ENCODE measurements at places on chromosomes 2 and 18.

GRCh38 chr2:118325321-118325955, 237.2 kb downstream of the INSIG2 start:
- DNase-seq: no peak

- no peak for DNase-seq
Measured at GRCh38 chr2:212777020-212777491, 238.5 kb upstream of the ERBB4 start.

GRCh38 chr2:222418739-222419138, 5.6 kb upstream of the SGPP2 start:
- DNase-seq: no peak

DNA sequence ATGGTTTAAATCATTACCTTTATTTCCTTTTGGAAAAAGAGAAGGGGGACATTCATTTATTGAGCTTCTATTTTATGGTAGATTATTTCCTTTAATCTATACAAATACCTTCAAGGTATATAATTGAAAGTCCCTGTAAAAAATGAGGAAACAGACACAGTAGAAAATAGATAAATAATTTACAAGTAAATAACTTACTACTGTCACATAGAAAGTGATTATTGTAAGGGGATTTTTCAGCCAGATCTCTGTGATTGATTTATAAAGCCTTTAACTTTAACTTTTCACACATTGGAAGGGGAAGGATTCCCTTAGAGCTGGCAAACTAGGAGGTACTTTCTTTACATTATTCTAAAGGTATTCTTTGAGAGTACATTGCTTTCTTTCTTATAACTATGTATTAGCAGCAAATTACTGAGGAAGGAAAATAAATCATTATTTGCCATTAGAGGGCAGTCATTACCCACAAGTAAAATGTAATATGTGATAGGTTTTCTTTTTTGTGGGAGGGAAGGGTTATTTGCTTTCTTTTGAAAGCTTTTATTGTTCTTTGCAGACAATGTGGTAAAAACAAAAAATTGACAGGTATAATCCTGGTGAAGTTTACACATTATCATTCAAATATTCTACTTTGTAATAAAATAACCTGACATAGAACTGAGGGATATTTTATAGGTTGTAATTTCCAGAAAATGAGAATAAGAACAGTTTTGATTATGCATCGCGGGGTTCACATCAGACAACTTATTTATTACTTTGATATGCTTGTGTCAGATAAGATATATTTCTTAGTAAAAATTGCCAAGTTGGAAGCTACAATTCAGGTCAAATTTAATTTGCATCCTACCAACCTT, 24.8 kb upstream of the RPE start:
- no peak for DNase-seq

- DNase-seq: no peak
Measured at GRCh38 chr2:233650981-233651380, 14.7 kb downstream of the UGT1A10 start.

DNA sequence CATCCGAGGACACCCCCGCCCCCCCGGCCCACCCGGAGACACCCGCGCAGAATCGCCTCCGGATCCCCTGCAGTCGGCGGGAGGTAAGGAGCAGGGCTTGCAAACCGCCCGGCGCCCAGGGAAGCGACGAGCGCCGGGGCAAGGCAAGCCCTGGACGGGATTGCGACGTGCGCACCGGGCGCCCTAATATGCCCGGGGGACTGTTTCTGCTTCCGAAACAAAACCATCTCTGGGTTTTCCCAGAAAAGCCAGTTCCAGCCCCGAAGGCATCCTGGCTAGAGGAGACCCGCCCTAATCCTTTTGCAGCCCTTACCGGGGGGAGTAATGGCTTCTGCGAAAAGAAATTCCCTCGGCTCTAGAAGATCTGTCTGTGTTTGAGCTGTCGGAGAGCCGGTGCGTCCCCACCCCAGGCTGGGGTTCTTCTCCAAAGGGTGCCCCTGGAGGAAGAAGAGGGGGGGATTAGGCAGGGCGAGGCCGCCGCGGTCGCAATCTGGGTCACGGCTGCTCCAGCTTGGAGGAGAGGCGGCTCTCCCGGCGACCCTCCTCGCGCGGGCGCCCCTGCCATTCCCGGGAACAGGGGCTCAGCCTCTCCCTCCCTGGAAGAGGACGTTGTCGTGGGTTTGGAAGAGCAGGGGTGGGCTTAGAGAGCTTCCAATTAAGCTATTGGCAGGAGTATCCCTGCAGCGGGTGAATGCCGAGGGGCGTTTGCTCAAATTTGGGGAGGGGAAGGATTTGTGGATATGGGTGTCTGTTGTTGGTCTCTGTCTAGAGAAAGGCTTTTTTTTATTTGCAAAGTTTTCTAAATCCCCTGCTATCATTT, 521 bp downstream of the MYCN start:
- DNase-seq: no peak

GRCh38 chr2:219199470-219200211, 6.9 kb upstream of the ZFAND2B start:
- DNase-seq: no peak

- no peak for DNase-seq
Measured at GRCh38 chr2:98805412-98806171, 74.7 kb upstream of the MGAT4A start.

- no peak for DNase-seq
Measured at GRCh38 chr2:216838151-216838550, 21.7 kb downstream of the TNP1 start.

DNA sequence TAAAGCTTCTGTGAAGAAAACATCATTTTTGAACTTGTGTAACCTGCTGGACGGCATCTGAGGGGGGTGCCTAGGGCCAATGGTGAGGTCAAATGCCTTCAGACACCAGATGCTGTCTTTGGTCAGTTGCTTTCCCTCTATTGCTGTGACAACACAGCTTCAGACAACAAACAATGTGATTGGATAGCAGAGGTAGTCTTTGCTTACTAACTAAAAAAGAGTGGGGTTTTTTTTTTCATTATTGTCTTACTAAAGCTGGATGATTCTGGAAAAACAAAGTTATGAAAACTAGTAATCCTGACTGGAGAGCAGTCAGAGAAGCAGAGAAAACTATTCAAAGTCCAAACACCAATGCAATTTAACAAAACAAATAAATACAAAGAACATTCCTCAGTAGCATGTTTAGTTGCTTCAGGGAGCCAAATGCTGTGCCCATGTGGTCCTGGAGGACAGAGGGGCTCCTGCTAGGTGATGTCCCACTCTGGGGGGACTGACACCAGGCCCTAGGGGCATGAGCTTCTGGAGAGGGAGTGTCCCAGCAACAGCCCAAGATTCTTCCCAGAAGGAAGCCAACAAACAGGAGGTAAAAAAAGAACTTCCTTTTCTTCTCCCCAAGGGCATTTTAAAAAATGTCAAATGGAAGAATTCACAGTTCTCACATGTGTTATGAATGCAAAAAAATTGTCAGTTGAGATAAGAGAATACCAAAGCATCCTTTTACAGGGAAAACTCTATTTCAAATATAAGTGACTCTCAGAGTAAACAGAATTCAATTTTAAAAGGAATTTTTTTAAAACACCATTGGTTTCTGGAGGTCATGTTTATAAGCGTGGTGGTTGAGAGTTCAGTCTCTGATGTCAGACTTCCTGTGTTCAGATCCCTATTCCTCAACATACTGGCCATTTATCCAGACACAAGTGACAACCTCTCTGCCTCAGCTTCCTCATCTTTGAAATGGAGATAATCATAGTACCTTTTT, 181.1 kb upstream of the PGAP1 start:
- DNase-seq: no peak

- no peak for DNase-seq
Measured at GRCh38 chr2:61045999-61046398, 19.7 kb upstream of the SANBR start.

GRCh38 chr2:18762667-18763066, 173.3 kb upstream of the NT5C1B start:
- DNase-seq: no peak

- DNase-seq: no peak
Measured at GRCh38 chr2:71482055-71482454, 28.7 kb downstream of the DYSF start.

DNA sequence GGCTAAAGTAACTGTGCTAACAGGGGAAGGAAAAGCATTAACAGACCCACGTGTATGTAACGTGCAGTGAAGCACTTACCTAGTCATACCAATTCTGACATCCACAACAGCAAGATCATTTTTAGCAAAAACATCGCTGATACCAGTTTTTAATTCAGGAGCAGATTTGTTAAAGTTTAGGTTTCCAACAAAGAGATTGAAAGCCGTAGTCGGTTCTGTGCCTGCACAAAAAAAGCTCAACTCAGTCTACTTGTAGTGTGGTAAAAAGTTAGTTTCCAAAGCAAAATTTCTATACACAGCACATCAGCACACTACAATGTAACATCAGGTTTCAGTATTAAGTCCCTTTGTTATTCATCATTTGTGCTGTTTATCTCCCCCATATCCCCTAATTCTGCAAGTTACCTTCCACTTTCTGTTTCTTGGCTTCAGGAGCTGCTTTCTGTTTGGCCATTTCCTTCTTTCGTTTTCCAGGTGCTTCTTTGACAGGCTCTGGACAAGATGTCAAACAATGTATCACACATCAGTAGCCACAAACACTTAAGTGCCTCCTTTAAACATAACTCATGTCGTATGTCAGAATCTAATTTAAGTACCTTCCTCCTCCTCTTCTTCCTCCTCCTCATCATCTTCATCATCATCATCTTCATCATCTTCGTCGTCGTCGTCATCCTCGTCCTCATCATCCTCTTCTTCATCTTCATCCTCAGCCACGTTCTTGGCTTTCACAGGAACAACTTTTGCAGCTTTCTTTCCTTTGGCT, 4.0 kb downstream of the NCL start:
- no peak for DNase-seq

GRCh38 chr18:28794459-28795245, 617.7 kb upstream of the CDH2 start:
- DNase-seq: no peak

GRCh38 chr18:33875029-33875565, 297.1 kb downstream of the ASXL3 start:
- DNase-seq: no peak

DNA sequence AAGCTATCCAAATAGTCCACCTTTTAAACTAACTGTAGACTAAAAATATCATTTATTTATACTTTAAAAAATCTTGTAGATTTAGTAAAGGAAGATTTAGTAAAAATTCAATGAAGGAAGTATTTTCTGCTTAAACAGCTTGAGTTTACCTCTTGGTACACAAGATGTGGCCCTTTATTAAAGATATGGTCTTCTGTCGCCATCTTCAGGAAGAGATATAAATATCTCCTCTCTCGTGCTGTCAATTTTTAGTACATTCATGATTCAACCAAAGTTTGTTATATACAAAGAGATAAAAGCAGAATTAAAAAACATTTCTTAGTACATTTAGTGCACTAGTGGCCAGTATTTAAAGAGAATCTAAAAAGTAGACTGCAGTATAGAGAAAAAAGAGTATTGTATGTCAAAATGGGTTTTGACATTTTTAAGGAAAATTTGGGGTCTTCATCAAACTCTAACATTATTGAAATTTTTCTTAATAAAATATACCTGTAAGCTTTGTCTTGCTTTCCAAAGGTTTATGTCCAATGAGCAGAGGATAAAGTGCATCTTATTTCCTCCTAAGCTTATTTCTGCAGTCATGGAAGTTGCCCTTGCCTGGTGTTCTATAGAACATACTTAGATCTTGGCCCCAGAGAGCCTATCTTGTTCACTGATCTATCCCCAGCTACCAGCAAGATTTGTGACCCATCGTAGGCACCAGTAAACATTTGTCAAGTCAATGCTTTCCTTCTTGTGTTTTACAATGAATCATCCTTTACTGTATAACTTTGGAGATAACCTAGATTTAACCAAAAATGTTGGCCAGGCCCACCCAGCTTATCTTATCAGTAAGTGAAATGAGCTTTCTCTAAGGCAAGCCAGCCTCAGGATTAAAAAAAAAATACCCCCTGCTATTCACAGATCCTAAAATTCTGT, 18.5 kb upstream of the EML6 start:
- no peak for DNase-seq

DNA sequence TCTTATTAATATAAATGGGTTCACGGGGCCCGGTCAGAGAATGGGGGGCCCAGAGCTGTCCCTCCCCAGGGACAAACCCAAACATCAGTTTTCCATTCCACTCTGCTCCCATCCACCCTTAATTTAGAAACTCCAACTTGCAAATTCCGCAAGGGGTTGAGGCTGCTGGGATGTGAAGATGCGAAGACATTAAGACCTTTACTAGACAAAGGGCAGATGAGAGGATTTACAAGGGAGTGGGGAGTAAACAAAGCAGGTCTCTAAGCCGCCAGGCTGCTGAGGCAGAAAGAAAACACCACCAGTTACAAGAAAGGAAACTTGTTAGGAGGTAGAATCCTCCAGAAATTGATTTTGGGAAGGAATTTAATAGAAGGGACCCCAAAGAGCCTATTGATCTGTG, 33.1 kb downstream of the MARCO start:
- no peak for DNase-seq

- DNase-seq: no peak
Measured at GRCh38 chr2:66539452-66539851, 104.5 kb downstream of the MEIS1 start.

DNA sequence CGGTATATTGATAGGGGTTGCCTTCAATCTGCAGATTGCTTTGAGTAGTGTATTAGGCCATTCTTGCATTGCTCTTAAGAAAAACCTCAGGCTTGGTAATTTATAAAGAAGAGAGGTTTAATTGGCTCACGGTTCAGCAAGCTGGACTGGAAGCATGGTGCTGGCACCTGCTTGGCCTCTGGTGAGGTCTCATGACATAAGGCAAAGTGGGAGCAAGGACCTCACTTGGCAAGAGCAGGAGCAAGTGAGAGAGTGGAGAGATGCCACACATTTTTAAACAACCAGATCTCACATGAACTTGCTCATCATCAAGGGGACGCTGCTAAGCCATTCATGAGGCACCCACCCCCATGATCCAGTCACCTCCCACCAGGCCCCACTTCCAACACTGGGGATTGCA, 4.9 kb downstream of the MAP3K2 start:
- DNase-seq: no peak

DNA sequence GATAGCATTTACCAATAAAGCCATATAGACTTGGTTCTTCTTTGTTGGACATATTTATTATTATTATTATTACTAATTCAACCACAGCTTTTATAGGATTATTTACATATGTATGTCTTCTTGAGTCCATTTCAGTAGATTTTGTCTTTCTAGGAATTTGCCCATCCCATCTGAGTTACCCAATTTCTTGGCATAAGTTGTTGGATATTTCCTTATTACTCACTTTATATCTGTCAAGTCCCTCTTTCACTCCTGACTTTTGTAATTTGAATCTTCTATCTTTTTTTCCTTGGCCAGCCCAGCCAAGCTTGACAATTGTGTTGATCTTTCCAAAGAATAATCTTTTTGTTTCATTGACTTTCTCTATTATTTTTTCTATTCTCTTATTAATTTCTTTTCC, 543.7 kb downstream of the SUCLG1 start:
- no peak for DNase-seq

Measured in activated effector memory CD4-positive, alpha-beta T cell treated with Interleukin-2 at 50 U/mL for 16 hours (primary cell).